Activated CD4-positive, alpha-beta memory T cell treated with anti-CD3 and anti-CD28 coated beads, Interleukin-2, amount 10 ng/mL, durations not matched to agents 7 days and 5 days (primary cell): ENCODE measurements at places on chromosomes 1 and 21. TPM values are rescaled to one million over a fixed set of nuclear protein-coding genes. Genes with fewer than 3 reads are reported as not detected.

The NCAM2 gene
- total RNA-seq, result not detected

The KRTAP13-2 gene
- not detected for total RNA-seq

The PER3 gene
- 2.4 TPM for total RNA-seq

The CHIT1 gene
- total RNA-seq, result 0.15 TPM

The WNT3A gene
- total RNA-seq, result not detected

The SLC9C2 gene
- total RNA-seq, result not detected

The RPRD2 gene
- total RNA-seq, result 35.0 TPM

The FLG gene
- 0.08 TPM for total RNA-seq

The PGLYRP4 gene
- total RNA-seq, result not detected

The RPE65 gene
- total RNA-seq, result not detected

DNA sequence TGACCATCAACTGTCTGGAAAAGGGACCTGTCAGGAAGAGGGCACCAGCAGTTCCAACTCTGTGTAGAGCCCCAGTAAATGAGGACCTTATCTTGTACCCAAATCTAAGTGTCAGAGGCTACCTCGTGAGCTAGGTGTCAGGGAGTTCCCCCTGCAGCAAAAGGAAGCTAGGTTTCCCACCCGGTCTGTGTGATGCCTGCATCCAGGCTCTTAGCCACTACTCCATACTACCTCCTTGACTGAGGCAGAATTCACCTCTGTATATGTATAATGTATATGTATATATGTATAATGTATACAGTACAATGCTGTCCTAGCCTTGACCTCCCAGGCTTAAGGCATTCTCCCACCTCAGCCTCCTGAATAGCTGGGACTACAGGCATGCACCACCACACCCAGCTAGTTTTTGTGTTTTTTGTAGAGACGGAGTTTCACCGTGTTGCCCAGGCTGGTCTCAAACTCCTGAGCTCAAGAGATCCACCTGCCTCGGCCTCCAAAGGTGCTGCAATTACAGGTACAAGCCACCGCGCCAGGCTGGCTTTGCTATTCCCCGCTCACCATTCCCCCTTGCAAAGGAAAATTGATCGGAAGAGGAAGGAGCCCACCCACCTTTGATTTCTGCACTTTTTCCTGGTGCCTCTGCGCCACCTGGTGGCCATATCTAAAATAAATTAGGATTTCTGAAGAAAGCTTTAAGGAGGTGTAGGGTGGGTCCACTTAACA is 15.7 kb upstream of the LUZP1 start:
- H3K4me1 ChIP-seq, result peaks cover 8% of the 10 kb centered on the region
- no peaks in the 10 kb centered on the region for H3K36me3 ChIP-seq
- H3K27ac ChIP-seq, result no peak overlapping the region
- DNase-seq, result peak; percentile 22
- no peak overlapping the region for H3K4me3 ChIP-seq
- H3K27me3 ChIP-seq, result peaks cover 14% of the 10 kb centered on the region

DNA sequence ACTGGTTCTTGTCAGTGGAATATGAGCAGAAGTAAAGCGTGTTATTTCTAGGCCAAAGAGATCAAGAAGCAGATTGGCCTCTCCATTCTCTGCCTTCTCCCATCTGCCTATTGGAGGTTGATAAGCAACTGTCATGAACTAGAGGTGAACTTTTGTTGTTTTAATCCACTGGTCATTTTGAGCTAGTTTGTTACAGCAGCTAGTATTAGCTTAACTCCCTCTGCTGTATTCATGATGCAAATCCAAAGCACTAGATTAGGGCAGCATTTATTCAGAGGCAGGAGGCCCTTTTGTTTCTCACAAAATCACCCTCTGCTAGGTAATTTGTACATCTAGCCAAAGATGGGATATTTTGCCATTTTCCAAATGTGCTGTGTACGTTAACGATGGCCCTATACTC is 97.3 kb upstream of the DPT start:
- peaks cover 4% of the 10 kb centered on the region for H3K4me1 ChIP-seq
- no peaks in the 10 kb centered on the region for H3K27me3 ChIP-seq
- DNase-seq, result no peak
- no peaks in the 10 kb centered on the region for H3K36me3 ChIP-seq

DNA sequence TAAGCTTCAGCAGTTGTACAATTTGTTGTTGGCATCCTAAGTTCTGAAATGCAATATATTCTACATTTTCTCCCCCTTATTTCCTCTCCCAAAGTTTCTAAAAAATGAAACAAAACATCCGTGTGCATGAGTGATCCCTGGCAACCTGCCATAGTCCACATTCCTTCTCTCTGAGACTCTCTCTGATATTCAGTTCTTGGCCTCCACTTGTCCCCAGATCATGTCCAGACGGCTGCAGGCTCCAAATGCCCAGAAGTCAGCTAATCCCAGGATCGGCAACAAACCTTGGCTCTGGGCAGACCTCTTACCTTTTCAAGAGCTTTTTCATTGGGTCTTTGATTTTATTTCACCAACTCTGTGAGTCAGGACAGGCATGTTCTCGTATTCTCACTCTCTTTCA is 187.8 kb downstream of the ETS2 start:
- H3K27ac ChIP-seq, result no peak overlapping the region
- no peak overlapping the region for H3K4me3 ChIP-seq
- H3K36me3 ChIP-seq, result no peaks in the 10 kb centered on the region
- peaks cover 26% of the 10 kb centered on the region for H3K27me3 ChIP-seq

DNA sequence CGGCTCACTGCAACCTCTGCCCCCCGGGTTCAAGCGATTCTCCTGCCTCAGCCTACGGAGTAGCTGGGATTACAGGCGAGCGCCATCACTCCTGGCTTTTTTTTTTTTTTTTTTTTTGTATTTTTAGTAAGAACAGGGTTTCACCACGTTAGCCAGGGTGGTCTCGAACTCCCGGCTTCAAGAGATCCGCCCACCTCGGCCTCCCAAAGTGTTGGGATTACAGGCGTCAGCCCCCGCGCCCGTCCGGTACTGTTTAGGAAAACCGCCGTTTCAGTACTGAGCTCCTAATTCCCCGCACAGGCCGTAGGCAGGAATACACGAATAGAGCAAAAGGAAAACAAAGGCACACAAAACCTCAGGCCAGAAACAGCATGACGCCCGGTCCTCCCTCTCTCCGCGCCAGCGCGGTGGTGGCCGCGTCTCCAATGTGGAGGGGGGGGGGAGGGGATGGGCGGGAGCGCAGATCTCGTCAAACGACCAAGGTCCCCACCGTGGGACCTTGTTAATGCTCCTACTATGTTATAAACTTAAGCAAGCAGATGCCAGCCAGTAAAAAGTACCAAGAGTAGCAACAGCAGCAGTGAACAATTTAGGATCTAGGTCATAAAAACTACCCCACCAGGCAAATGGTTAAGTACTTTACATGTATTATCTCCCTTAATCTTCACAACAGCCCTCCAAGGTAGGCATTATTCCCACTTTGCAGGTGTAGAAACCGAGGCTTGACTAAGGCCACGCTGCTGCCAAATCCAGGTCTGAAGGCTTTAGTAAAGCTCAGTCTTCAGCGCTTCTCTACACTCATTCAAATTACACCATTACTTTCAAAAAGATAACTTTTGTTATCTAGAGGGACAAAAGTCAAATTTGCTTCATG is 648 bp upstream of the ADAR start:
- H3K36me3 ChIP-seq, result peaks cover 36% of the 10 kb centered on the region
- H3K4me1 ChIP-seq, result peaks cover 62% of the 10 kb centered on the region
- no peaks in the 10 kb centered on the region for H3K27me3 ChIP-seq
- H3K4me3 ChIP-seq, result peak overlapping the region; percentile 94
- peak; percentile 55 for DNase-seq

- DNase-seq, result no peak
- H3K27ac ChIP-seq, result no peak overlapping the region
- H3K4me3 ChIP-seq, result no peak overlapping the region
- H3K27me3 ChIP-seq, result no peaks in the 10 kb centered on the region
Observed at GRCh38 chr1:192884241-192884640, 75.4 kb downstream of the RGS2 start.

DNA sequence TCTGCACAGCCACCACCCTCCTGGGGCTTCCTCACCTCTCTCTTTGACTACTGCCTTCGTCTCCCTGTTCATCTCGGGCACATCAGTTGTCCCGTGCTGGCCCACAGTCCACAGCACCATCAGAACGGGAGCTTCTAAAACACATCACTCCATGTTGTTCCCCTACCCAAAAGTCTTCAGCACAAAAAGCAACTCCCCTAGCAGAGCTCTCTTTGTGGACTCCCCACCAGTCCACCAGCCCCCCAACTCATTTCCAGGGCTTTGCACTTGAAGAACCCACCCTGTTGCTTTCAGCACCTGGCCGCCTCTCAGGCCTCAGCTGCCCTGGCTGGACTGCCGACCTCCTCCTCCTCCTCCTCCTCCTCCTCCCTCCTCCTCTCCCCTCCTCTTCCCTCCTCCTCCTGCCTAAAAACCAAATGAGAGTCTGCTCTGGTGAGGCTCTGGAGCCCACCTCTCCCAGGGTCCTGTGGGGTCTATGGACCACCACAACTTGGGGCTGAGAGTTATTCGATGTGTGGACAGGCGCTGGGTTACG is 251.2 kb upstream of the VAMP3 start:
- no peak overlapping the region for H3K27ac ChIP-seq
- no peak overlapping the region for H3K4me3 ChIP-seq
- no peaks in the 10 kb centered on the region for H3K36me3 ChIP-seq
- no peaks in the 10 kb centered on the region for H3K4me1 ChIP-seq
- DNase-seq, result no peak

GRCh38 chr1:77538956-77539518 is 143.4 kb downstream of the ZZZ3 start:
- H3K4me3 ChIP-seq, result no peak overlapping the region
- no peaks in the 10 kb centered on the region for H3K4me1 ChIP-seq
- no peak for DNase-seq
- H3K36me3 ChIP-seq, result no peaks in the 10 kb centered on the region

GRCh38 chr21:17468698-17469097 is 44.1 kb upstream of the CXADR start:
- H3K27me3 ChIP-seq, result no peaks in the 10 kb centered on the region
- no peak overlapping the region for H3K4me3 ChIP-seq
- no peaks in the 10 kb centered on the region for H3K36me3 ChIP-seq
- no peak for DNase-seq
- no peak overlapping the region for H3K27ac ChIP-seq

- H3K4me1 ChIP-seq, result peaks cover 8% of the 10 kb centered on the region
- peaks cover 31% of the 10 kb centered on the region for H3K36me3 ChIP-seq
- H3K27ac ChIP-seq, result peak overlapping the region; percentile 10
- DNase-seq, result no peak
- no peak overlapping the region for H3K4me3 ChIP-seq
Observed at GRCh38 chr1:36183309-36183856, 27.4 kb downstream of the MAP7D1 start.

- H3K4me3 ChIP-seq, result no peak overlapping the region
- H3K36me3 ChIP-seq, result no peaks in the 10 kb centered on the region
- H3K27me3 ChIP-seq, result no peaks in the 10 kb centered on the region
- peaks cover 17% of the 10 kb centered on the region for H3K4me1 ChIP-seq
Observed at GRCh38 chr1:24771574-24771973, 26.3 kb downstream of the CLIC4 start.
